ENCODE measurements at places on chromosomes 6 and 20.

GRCh38 chr6:6699741-6700367, 111.3 kb downstream of the LY86 start:
- peak; percentile 90 for DNase-seq

- DNase-seq, result no peak
These were observed 170.2 kb upstream of the MLN start for GRCh38 chr6:33974030-33974429.

DNA sequence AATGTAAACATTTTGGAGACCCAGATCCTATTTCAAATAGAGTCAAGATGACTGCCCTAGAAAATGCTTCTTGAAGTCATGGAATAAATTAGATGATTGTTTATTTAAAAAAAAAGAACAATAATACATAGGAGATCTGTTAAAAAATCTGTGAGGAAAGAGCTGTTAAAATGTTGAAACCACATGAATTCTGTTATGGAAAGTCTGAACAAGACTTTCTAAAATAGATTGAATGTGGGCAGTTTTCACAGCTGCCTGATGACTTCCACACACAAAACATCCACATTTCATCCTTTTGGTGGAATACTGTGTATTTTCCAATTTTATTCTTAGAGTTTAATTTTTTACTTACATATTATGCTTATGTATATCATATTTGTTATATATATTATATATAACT, 186.1 kb downstream of the LAMA2 start:
- DNase-seq, result no peak

DNA sequence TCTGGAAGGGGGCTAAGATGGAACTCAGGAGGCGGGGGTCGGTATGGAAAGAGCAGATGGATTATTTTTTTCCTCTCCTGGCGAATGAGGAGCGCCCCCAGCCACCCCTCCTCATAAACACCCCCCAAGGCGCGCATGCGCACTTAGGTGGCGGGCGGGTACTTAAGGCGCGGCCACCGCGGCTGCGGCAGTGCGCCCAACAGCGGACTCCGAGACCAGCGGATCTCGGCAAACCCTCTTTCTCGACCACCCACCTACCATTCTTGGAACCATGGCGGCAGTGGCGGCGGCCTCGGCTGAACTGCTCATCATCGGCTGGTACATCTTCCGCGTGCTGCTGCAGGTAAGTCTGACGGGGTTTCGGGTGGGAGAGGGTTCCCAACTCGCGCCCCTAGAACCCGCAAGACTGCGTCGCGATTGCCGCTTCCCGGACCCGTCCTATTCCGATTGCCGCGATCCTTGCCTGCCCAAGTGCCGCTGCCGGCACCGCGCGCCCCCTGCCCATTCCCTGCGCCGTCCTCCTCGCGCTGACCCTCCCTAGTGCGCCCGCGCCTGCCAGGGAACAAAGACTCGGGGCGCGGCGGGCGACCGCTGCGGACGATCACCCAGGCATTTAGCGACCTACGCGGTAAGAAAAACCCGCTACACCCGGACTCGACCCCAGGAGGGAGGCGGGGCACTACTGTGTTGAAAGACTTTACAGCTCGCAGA, at the start of gene NNAT:
Gene NNAT (plus strand): TSS at position 190 of the 711 bp plus-strand sequence. CDS start 82 bp downstream, at position 272.
- no peak for DNase-seq

DNA sequence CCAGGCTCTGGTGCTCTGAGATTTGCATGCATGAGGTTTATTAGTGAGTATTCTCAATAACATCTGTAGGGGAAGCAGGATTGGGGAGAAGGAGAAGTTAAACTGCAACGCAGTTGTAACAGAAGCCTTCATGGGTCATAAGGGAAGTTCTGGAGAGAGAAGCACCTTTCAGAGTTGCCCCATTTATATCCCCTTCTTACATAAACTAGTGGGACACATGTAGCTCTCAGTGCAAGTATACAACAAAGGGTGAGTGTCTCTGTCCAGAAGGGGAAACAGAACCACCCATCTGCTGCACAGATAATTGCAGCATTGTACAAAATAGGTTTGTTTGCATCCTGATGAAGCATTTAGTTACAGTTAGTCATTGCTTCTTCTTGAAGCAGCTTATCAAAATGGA, 4.3 kb upstream of the ADGB start:
- no peak for DNase-seq

DNA sequence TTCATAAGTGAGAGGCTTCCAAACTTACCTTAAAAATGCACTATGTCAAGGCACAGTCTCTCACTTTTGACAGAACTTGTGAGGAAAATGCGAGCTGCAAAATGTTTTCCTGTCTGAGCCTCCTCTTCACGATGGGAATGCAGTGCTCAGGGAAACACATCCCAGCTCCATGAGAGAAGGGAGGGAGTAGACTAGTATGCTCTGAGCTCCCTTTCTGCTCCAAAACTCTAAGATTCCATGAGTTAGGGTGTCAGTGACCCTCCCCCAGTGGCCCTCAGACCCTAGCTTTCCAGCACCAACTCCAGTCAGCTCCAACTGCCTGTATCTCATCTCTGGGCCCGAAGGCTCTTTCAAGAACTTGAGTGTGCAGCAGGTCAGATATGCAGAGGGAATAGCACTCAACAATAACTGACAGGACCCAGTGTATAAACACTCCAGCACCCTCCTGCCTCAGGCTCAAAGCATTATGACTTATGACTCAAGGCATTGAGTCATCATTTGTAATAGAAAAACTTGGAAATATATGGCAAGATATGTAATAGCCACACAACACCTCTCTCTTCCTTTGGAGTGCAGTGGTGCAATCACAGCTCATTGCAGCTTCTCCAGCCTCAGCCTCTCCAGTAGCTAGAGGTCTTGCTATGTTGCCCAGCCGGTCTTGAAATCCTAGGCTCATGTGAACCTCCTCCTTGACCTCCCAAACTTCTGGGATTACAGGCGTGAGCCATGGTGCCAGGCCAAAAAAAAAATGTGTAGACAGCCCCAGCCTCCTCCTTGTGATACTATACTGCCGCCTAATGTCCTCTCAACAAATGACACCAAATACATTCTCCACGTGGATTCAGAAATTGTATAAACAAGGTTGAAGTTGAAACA, 16.7 kb upstream of the ENTPD6 start:
- peak; percentile 44 for DNase-seq

DNA sequence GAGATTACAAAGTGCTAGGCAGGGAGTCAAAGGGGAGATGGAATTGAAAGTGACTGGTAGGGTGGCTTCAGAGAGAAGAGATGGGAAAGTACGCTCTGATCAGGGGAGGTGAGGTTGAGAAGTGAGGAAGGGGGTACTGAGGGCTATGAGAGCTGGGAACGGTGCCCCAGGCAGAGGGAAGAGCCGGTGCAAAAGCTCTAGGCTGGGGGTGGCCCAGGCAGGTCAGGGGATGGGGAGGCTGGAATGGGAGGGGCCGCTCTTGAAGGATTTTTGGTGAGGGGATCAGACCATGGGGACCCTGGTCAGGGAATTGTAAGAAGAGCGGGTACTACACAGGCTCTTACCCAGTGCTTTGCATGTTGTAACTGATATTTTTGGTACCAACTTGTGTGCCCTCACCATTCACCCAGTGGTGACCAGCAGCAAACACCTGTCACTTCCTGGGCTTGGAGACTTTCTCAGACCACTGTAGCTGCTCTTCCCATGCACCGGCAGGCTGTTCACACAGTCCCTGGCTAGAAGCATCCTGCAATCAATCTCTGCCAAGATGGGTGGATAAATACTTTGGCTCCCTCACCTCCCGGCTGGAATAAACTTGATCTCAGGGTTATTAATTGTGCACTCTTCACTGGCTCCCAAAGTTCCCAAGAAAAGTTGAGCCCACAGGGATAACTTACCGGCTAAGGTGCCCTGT, 24.0 kb downstream of the PCK1 start:
- no peak for DNase-seq

GRCh38 chr20:50194831-50195523, 4.3 kb downstream of the CEBPB start:
- DNase-seq, result no peak

DNA sequence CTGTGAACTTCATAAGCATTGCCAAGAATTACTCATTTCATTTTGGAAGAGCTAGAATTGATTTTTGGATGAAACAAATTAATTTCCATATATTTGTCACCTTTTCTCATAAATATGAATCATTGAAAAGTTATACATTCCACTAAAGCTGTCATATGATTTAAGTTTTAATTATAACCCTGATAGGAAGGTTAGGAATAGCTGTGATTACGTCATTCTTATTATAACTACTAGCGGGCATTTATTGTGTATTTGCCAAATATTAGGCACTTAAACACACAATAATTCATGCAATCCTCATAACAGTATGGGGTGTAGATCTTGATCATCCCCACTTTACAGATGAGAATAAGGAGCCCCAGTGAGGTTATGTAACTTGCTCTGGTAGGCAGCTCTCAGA, 77.4 kb upstream of the ENPP5 start:
- no peak for DNase-seq

DNA sequence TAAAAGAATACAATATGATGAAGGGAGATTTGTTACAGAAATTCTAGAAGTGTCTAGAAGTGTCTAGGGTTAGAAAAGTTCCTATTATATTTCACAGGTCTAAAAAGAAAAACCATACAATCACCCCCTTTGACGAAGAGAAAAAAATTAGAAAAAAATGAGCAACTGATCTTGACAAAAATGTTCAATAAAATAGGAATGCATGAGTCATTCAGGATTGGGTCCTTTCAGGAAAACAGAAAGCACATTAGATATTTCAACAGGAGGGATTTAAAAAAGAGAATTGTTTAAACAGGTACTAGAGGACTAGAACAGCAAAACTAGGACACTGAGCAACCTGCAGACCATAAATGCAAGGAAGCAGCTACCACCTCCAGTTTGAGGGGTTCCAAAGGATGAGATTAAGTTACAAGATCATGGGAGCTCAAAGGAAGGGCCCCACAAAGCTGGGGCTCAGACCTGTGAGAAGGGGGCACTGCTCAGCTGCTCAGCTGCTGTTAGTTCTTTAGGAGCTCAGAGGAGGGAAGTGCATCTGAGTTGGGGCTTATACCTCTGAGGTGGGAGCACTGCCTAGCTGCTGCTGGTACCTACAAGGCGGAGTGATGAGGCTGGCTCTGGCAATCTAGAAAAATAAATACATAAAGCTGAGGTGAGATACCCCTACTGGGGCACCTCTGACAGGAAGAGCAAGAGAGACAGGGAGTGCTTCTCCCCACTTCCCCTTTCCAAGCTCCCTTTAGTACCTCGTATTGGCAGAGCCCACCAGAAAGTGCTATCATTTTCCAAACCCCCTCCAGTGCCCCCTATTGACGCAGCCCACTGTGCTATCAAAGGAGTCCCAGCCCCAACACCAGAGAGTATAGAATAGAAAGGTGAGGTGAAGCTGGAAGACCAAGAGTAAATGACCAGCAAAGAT, 27.1 kb upstream of the BEND6 start:
- DNase-seq, result no peak

DNA sequence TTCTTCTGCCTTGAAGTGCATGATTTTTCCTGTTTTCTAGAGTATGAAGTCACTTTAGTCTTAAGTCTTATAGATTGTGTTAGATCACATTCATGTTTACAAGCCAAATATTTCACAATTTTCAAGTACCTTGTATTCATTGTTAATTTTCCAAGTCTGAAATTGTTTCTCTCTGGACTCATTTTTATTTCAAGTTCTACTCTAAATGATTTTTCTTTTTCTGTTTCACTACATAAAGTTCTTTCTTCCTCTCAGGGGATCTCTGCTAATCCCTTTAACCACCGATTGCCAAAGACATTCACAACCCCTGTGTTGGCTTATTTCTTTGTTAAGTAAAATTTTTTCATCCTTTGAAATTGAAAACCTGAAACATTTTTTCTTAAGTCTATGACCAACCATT, 805.7 kb downstream of the KIF16B start:
- DNase-seq, result no peak

DNA sequence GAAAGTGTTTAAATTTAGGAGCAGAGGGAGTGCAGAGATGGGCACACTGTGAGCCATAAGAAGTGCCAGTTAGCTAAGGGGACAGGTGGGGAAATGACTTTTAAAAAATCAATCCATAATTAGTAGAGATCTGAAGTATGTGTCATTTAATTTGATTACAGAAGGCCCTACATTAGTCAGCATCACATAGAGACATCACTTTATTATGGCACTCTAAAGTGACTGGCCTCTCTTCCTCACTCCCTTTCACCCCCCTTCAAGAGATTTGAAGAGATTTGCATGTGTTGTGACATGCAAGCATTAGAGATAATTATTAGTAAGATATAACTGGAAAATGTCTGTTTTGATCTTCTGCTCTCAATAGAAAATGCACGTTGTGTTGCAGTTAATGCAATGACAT, 86.7 kb downstream of the SLX4IP start:
- no peak for DNase-seq

GRCh38 chr20:22962567-22963439, 72.3 kb upstream of the SSTR4 start:
- DNase-seq, result no peak

DNA sequence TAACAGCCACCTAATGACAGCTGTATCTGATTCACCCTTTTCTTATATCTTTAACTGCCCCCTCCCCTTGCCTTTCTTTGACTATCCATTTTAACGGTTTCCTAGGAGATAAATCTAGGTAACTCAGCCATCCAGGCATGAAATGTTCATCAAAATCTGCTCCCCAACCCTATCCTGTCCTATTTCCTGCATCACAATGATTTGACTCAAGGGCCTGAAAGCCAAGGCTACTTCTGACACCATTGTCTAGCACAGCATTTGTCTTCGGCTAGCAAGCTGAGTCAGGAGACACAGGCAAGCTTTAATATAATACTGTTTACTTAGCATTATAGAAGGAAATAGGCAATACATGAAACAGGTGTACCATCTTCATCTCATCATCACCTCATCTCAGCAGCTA, 31.6 kb upstream of the MANEA start:
- DNase-seq, result no peak

DNA sequence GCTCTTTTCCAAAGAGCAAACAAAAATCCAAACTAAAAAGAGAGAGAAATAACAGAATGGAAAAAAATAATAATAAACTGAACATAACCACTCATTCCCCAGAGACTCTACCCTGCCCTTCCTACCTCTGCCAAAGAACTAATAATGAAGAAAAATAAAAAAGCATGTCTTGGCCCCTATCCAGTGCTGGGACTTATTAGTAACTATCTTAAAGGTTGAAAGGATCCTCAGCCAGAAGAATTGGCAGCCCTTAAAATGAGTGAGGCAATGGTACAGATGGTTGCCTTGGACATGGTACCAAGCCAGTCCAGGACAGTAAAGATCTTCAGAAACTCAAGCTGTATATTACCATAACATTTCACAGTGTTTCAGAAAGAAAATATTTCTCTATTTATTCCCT, 279.3 kb downstream of the HACE1 start:
- DNase-seq, result no peak

DNA sequence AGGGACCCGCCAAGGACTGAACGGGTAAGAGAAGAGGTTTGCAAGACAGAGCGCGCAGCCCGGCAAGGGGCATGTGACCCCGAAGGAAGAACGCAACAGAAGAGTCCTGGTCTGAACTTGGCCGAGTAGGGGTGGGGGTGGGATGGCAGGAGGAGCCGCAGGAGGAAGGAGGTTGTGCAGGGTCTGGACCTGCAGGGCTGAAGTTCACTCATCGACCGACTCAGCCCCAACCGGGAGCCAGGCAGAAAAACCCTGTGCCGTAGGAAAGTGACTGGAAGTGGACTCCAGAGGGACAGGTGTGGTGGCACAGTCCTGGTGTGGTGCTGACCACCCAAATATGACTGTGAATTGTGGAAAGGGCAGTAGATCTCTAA, 15.2 kb downstream of the ADISSP start:
- DNase-seq, result no peak
